ENCODE measurements at places on chromosomes 1 and 21. TPM values are rescaled to one million over a fixed set of nuclear protein-coding genes. Genes with fewer than 3 reads are reported as not detected.

Gene EXOSC10
- 104 TPM for total RNA-seq

DNA sequence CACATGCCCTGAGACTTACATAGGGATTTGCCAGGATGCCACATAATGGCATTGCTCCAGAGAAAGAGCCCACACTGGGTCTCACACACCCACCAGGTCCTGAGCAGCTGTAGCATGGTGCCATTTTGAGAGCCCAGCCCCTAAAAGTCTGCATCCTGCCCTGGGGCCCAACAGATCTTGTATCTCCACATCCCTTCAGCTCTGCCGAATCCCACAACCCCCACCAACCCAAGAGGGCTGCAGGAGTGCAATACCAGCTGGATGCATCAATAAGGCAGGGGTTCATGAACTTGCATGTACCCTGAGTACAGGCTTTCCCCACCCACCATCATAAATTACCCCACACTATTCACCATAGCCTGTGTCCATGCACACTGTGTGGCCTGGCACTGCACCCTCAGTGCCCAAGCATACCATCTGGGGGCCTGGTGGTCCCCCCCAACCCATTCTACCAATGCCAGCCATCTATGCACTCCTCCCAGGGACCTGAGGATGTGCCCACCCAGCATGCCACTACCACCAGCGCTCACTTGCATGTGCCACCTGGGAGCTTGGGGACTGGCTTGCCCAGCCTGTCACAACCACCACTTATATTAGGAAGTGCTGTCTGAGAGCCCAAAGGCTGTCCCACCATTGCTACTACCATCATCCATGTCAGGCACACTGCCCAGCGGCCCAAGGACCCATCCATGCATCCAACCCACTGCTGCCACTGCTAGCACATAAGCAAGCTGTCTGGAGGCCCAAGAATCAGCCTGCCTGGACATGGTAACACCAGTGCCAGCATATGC lies 4.1 kb upstream of the KRTAP12-2 start:
- DNase-seq: no peak

- DNase-seq: no peak
Measured at GRCh38 chr21:40067751-40068150, 200.5 kb downstream of the PCP4 start.

GRCh38 chr1:171468120-171468750 lies 17.1 kb upstream of the PRRC2C start:
- DNase-seq: no peak

GRCh38 chr1:29583727-29584126 lies 347.4 kb downstream of the PTPRU start:
- peak; percentile 26 for DNase-seq

- no peak for DNase-seq
Measured at GRCh38 chr1:67722292-67722944, 37.4 kb downstream of the GADD45A start.

GRCh38 chr1:233738396-233738795 lies 124.5 kb downstream of the KCNK1 start:
- no peak for DNase-seq

DNA sequence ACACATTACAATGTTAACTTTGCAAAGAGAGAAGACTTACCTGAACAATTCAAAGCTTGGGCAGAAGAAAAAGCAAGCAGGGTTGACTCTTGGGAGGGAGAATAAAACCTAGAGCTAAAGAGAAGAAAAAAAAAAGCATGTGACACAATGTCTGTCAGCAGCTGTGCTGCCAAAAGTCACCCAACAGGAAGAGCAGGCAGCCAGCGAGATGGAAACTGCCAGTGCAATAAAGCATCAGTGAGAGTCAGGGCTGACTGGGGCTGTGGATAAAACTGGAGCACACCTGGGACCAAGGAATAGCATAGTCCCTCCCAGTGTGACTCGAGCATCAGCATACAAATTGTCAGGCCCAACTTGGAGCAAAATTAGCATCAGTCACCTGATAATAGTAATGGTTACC lies 65.0 kb upstream of the SLC22A15 start:
- no peak for DNase-seq

GRCh38 chr1:218395916-218396315 lies 50.8 kb downstream of the TGFB2 start:
- DNase-seq: no peak

Gene FAM78B
- 0.82 TPM for total RNA-seq

DNA sequence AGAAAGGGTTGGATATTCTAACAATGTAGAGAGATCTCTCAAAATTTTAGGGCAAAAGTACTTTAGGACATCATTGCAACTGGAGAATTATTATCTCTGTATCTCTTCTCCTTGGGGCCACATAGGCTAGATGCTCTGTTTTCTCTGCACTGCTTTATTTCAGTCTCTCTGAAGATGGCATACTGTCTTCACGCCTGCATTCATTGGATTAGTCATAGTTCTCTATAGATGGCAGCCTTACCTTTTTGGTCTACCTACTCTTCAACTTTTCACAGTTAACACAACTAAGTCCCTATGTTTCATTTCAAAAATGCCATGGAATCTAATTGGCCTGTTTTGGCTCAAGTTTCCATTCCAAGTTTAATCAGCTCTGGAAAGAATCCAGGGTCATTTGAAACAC lies 1623.3 kb upstream of the B3GALT2 start:
- no peak for DNase-seq

All from activated CD8-positive, alpha-beta memory T cell treated with anti-CD3 and anti-CD28 coated beads, Interleukin-2, amount 10 ng/mL, durations not matched to agents 7 days and 5 days (primary cell).